ENCODE measurements at places on chromosomes 5 and 9.
A peak's percentile ranks its signal among the peaks of the same experiment; 100 is the strongest.

- DNase-seq, result no peak
Observed at GRCh38 chr9:130805510-130806326, 29.3 kb upstream of the ABL1 start.

DNA sequence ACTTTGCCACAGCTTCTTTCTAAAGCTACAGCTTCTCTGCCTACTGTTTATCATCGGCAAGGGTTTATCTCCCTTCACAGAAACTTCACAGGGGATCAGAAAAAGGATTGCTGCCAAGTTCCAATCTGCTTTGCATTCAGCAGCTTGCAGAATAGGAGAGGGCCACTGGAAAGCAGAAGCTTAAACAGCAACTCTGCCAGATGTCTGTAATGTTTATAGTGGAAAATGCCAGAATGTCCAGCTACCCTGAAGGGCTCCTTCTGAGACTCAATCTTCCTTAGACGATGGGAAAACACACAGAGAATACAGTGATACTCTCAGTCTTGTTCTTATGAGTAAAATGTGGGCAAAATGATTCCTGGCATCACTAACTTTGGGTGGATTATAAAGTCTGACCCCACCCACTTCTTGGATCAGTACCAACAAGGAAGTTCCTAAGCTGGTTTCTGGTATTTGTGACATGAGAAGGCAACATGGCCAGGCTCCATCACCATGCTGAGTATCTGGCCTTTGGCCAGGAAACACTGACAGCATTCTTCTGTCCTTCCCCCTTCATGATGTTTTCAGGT, 19.0 kb downstream of the STOM start:
- peak; percentile 80 for DNase-seq

- DNase-seq, result no peak
Observed at GRCh38 chr9:135756576-135756975, 54.6 kb downstream of the KCNT1 start.

- no peak for DNase-seq
Observed at GRCh38 chr5:75324791-75325190, 12.2 kb upstream of the HMGCR start.

GRCh38 chr5:159601216-159601615, 270.9 kb upstream of the IL12B start:
- no peak for DNase-seq

DNA sequence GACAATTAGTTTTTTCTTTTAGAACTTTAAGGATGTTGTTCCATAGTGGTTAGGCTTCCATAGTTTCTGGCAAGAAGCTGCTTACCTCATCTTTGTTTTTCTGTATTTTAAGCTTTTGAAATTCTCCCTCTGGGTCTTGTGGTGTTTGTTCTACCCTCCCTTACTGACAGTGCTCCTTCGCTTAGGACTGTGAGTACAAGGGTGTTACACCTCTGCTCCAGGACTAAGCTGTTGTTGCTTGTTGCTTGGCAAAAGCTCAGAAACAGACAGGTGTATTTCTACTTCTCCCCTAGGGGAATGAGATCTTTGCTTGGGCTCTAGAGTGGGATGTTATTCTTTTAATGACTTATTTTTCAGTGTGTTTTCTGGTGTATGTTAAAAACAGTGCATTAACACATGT, 225.2 kb downstream of the WDR70 start:
- no peak for DNase-seq

DNA sequence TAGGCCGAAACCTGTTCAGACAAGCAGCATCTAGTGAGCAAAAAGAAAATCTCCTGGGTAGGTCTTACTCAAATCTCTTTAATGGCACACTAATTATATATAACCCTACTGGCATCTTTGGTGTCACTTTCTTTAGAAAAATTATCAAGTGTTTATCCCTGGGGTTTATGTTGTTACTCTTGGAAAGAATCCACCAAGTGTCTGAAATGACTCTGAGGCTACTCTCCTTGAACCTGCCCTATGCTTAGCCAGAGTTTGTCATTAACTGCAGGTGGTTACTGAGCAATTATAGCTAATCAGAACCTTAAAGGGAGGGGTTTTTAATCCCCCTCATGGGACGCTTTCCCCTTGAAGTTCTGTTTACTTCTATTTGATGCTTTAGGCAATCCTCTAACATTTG, 381.9 kb downstream of the PLK2 start:
- DNase-seq, result no peak
